ENCODE measurements at places on chromosomes 1 and 21. TPM values are rescaled to one million over a fixed set of nuclear protein-coding genes. Genes with fewer than 3 reads are reported as not detected.

- no peak for DNase-seq
- no peaks in the 10 kb centered on the region for H3K4me1 ChIP-seq
- peaks cover 8% of the 10 kb centered on the region for H3K27me3 ChIP-seq
Observed at GRCh38 chr1:43636006-43636641, 13.8 kb upstream of the KDM4A start.

DNA sequence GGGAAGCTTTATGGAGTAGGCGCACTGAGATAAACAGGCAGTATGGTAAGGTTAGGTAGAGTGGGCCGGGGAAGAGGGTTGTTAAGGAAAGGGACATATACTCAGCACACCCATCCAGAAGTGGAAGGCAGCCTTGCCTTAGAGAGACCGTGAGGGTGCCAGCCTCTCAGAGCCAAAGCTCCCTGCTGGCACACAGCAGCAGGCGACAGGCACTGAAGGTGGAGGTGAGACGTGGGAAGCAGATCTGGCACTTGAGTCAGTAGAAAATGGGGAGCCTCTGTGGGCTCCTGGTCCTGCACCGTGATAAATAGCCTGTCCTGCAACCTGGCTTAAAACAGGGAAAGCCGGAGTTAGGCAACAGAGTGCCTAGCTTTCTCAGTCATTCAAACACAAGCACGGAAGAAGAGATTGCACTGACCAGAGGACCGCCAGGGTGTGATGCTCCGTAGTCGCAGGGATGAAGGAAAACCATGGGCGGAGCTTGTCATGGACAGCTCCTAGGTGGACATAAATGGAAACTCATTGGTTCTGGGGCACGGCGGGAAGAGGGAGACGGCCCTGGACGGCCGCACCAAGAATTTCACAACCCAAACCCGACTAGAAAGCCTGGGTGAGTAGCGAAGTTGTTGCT, 15.5 kb downstream of the KCNK1 start:
- no peak for DNase-seq
- no peaks in the 10 kb centered on the region for H3K4me1 ChIP-seq
- H3K27me3 ChIP-seq, result no peaks in the 10 kb centered on the region
- no peak overlapping the region for H3K4me3 ChIP-seq
- H3K27ac ChIP-seq, result no peak overlapping the region

GRCh38 chr1:234936612-234937389, 191.8 kb downstream of the TOMM20 start:
- no peak for DNase-seq
- H3K27ac ChIP-seq, result no peak overlapping the region
- H3K4me1 ChIP-seq, result peaks cover 19% of the 10 kb centered on the region
- no peak overlapping the region for H3K4me3 ChIP-seq
- no peaks in the 10 kb centered on the region for H3K27me3 ChIP-seq

The ST6GALNAC3 gene
- total RNA-seq, result 7.3 TPM

GRCh38 chr1:172932981-172933380, 117.8 kb downstream of the TNFSF18 start:
- peak overlapping the region; percentile 96 for H3K27ac ChIP-seq
- no peak overlapping the region for H3K4me3 ChIP-seq
- H3K4me1 ChIP-seq, result peaks cover 58% of the 10 kb centered on the region
- no peak for DNase-seq

DNA sequence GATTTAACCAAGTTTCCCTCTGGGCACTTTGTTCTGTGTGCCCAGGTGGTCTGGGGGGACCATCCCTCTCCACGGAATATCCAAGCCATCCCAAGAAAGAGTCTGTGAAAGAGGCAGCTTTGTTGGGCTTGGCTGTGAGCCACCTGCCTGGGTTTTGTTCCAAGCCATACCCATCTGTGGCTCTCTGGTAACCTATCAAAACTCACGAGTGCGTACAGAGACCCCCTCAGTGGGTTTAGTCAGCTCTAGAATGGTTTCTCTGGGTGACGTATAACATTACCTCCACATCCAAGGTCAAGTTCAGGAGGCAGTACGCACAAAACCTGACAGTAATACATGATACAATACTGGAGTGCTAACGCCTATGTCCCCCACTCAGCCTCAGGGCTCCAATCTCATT, 54.2 kb downstream of the DNTTIP2 start:
- H3K27me3 ChIP-seq, result no peaks in the 10 kb centered on the region
- peaks cover 27% of the 10 kb centered on the region for H3K4me1 ChIP-seq
- H3K36me3 ChIP-seq, result no peaks in the 10 kb centered on the region
- no peak overlapping the region for H3K4me3 ChIP-seq

- DNase-seq, result no peak
- H3K4me1 ChIP-seq, result no peaks in the 10 kb centered on the region
- no peak overlapping the region for H3K27ac ChIP-seq
Observed at GRCh38 chr1:217721692-217722091, 90.5 kb downstream of the SPATA17 start.

The UBE2U gene
- total RNA-seq, result not detected

DNA sequence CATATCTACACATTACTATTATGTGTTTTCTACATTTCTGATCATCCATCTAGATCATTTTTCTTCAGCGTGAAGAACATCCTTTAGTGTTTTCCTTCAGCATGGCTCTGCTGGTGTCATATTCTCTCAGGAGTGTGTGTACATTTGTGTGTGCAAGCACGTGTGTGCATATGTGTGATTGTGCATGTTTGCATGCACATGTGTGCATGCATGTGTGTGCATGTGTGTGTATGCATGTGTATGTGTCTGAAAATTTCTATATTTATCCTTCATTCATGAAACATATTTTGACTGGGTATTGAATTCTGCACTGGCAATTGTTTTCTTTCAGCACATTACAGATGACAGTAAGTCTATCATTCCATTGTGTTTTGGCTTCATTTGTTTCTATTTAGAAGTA, 74.6 kb downstream of the FHAD1 start:
- no peak overlapping the region for H3K27ac ChIP-seq
- no peak for DNase-seq
- H3K4me1 ChIP-seq, result peaks cover 25% of the 10 kb centered on the region
- H3K27me3 ChIP-seq, result no peaks in the 10 kb centered on the region
- H3K4me3 ChIP-seq, result no peak overlapping the region
- peaks cover 5% of the 10 kb centered on the region for H3K36me3 ChIP-seq

The RUNX3 gene
- total RNA-seq, result not detected

The GBP2 gene
- 1.6 TPM for total RNA-seq

GRCh38 chr1:14253676-14254075, 344.8 kb upstream of the KAZN start:
- H3K4me1 ChIP-seq, result no peaks in the 10 kb centered on the region
- peaks cover 2% of the 10 kb centered on the region for H3K27me3 ChIP-seq
- H3K36me3 ChIP-seq, result no peaks in the 10 kb centered on the region
- no peak for DNase-seq
- H3K4me3 ChIP-seq, result no peak overlapping the region

The EFNA3 gene
- total RNA-seq, result 2.1 TPM

The RNF186 gene
- not detected for total RNA-seq

The PGLYRP3 gene
- total RNA-seq, result not detected

DNA sequence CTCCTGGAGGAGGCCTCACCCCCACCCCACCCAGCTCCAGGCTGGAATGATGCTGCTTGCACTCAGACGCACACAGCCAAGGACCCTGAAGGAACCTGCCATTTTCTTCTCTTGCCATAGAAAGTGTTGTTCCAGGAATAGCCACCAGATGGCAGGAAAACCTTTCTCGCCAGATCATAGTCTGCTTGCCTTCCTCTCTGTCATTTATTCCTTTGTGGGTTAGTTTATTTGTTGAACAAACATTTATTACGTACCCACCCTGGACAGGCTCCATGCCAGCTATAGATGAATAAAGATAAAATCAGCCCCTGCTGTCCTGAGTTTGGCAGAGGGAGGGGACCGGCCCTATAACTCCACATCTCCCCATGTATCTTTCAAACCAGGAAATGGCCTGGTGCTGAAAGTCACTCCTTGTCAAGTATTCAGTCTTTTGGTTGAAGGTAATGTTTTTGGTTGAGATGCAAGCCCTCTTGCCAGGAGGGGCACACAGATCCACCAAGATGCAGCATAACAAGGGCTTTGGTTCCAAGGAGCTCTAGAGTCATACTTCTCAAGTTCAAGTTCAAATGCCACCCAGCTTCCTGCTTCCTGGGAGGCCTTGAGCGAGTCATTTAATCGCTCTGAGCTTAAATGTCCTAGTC, 7.0 kb upstream of the KCNC4 start:
- no peak overlapping the region for H3K4me3 ChIP-seq
- H3K4me1 ChIP-seq, result peaks cover 19% of the 10 kb centered on the region
- H3K27me3 ChIP-seq, result no peaks in the 10 kb centered on the region
- no peak overlapping the region for H3K27ac ChIP-seq
- no peak for DNase-seq

DNA sequence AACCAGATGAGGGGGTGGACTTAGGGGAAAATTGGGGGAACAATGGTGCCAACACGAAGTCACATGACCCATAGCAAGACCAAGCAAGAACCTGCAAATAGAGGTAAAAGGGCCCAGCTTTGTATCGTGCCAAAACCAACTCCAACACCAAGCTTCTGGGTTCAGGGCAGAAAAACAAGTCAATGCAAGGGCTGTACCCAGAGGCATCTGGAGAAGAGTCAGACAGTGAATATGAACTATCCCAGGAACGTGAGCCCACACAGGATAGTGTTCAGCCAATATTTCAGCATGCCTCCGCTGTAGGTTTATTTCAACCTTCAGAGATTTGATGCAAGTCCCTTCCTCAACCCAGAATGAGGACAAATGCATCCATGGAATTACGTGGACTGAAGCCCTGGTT, 15.0 kb upstream of the ZMYM6 start:
- peaks cover 4% of the 10 kb centered on the region for H3K27me3 ChIP-seq
- DNase-seq, result no peak
- H3K27ac ChIP-seq, result peak overlapping the region; percentile 78

The MAGI3 gene
- total RNA-seq, result 7.0 TPM

DNA sequence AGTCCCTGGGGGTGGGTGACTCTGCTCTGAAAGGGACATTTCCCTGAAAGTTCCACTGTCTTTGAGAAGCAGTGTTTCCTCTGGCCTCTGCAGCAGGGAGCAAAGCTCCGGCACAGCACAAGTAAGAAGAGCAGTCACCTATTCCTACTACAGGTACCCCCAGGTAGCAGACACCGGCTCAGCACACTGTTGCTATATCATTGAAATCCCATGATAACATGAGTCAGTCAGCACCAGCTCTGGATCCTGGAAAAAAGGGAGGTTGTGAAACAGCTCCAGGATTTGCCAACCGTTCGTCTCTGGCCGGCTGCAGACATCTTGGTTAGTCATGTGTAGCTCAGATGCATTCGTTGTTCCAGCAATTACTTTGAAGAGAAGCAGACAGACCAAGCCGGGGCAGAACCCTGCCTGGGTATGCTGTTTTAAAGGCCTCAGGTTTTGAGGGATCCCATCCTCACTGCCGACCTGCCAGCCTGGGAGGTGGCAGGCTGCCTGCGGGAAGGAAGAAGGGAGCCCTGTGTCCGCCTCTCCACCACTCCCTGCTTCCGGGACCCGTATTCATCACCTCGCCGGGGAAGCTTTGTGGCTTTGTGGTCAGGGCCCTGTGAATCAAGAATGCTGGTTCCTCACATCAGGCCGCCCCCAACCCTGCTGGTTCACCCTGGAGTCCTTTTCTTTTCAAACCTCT, 139.2 kb downstream of the CLIC6 start:
- H3K27ac ChIP-seq, result peak overlapping the region; percentile 94
- peaks cover 25% of the 10 kb centered on the region for H3K36me3 ChIP-seq
- no peak overlapping the region for H3K4me3 ChIP-seq

The ZNF648 gene
- not detected for total RNA-seq

The PFDN2 gene
- total RNA-seq, result 49.2 TPM

- H3K36me3 ChIP-seq, result no peaks in the 10 kb centered on the region
- peaks cover 24% of the 10 kb centered on the region for H3K4me1 ChIP-seq
- no peak overlapping the region for H3K27ac ChIP-seq
- H3K4me3 ChIP-seq, result peak overlapping the region; percentile 67
- no peak for DNase-seq
- H3K27me3 ChIP-seq, result peaks cover 83% of the 10 kb centered on the region
Observed at GRCh38 chr1:156642265-156643048, 540 bp downstream of the BCAN start.

DNA sequence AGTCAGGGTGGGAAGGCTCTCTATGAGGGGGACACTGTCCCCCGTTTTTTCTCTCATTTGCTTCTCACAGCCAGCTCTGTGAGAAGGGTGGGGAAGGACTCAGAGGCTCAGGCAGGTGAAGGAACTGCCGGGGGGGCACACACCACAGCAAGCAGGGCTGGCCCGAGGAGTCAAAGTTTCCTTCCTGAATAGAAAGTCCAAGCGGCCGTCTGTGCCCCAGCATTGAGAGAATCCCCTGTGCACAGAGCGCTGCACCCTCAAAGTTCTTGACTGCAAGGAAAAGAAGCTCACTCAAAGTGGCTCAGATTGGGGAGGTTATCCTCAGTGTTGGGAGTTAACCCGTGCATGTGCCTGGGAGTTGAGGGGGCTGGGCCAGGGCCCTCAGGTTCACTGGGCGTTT, 145.2 kb upstream of the AJAP1 start:
- no peaks in the 10 kb centered on the region for H3K4me1 ChIP-seq
- no peak overlapping the region for H3K4me3 ChIP-seq
- no peaks in the 10 kb centered on the region for H3K27me3 ChIP-seq
- no peaks in the 10 kb centered on the region for H3K36me3 ChIP-seq

- DNase-seq, result no peak
- peaks cover 6% of the 10 kb centered on the region for H3K27me3 ChIP-seq
- no peak overlapping the region for H3K27ac ChIP-seq
- H3K4me3 ChIP-seq, result no peak overlapping the region
- H3K36me3 ChIP-seq, result peaks cover 2% of the 10 kb centered on the region
Observed at GRCh38 chr1:24266998-24267397, 52.2 kb upstream of the GRHL3 start.

The CHIT1 gene
- not detected for total RNA-seq

- peak; percentile 75 for DNase-seq
- H3K36me3 ChIP-seq, result no peaks in the 10 kb centered on the region
- H3K27ac ChIP-seq, result no peak overlapping the region
- H3K27me3 ChIP-seq, result peaks cover 5% of the 10 kb centered on the region
- H3K4me1 ChIP-seq, result no peaks in the 10 kb centered on the region
- H3K4me3 ChIP-seq, result no peak overlapping the region
Observed at GRCh38 chr1:29786195-29786594, 549.9 kb downstream of the PTPRU start.

The CLDN17 gene
- total RNA-seq, result not detected

- peak overlapping the region; percentile 32 for H3K4me3 ChIP-seq
- H3K36me3 ChIP-seq, result peaks cover 2% of the 10 kb centered on the region
- H3K4me1 ChIP-seq, result peaks cover 13% of the 10 kb centered on the region
- H3K27me3 ChIP-seq, result peaks cover 12% of the 10 kb centered on the region
- no peak overlapping the region for H3K27ac ChIP-seq
Observed at GRCh38 chr1:12229386-12229834, 420 bp upstream of the VPS13D start.

The UBL4B gene
- not detected for total RNA-seq

DNA sequence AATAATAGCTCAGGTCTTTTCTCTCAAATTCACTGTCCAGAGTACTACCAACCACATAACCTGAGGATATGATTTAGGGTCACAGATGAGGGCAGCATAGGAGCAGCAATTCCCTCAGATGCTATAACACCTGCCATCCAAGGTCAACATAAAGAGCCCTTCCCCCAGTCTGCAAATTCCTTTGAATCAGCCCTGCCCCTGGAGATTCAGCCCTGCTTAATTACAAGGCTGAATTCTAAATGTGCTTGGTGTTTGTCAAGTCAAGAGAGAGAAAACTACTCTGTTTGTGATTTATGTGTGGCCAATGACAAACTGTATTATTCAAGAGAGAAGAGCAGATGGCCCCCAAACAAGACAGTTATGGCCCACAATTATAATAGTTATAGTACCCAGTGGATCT, 195.7 kb upstream of the ADGRL2 start:
- peaks cover 4% of the 10 kb centered on the region for H3K4me1 ChIP-seq
- no peak overlapping the region for H3K27ac ChIP-seq
- no peaks in the 10 kb centered on the region for H3K27me3 ChIP-seq
- no peak overlapping the region for H3K4me3 ChIP-seq
- H3K36me3 ChIP-seq, result no peaks in the 10 kb centered on the region

The SLC30A7 gene
- total RNA-seq, result 38.3 TPM

All from osteocyte (in vitro differentiated cells).